Right ventricle myocardium superior (tissue), 1 donor: ENCODE measurements at places on chromosomes 16 and 17.

DNA sequence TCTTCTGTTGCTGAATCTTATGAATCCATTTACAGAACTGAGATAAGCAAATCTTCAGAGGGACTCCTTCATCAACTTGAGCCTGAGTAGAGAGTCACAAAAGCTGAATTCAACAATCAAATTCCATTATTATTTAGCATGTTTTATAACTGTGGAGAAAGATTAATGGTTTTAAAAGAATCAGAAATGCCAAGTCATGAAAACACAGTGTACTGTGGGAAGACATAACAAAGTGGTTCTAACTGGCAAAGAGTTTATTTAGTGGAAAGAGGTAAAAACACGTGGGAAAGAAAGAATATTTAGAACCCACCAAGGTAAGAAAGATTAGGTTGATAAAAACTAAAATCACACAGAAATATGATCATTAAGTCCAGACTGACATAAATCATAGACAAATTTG is 5.0 kb downstream of the ERI2 start:
- DNase-seq, result no peak

DNA sequence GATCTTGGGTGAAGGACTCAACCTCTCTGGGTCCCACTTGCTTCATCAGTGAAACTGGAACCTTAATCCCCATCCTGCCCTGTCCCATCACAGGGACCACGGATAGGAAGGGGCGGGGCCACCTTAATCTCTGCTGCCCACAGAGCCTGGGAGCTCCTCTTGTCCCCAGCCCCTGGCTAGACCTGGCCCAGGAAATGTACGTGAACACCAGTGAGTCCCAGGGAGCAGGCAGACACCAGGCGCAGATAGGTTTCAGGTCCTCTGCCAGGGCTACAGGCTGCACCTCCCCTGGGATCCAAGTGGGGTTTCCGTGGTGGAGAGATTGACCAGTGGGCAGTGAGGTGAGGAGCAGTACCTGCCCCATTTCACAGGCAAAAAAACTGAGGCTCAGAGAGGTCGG is 21.0 kb downstream of the RAB11FIP4 start:
- DNase-seq, result no peak

DNA sequence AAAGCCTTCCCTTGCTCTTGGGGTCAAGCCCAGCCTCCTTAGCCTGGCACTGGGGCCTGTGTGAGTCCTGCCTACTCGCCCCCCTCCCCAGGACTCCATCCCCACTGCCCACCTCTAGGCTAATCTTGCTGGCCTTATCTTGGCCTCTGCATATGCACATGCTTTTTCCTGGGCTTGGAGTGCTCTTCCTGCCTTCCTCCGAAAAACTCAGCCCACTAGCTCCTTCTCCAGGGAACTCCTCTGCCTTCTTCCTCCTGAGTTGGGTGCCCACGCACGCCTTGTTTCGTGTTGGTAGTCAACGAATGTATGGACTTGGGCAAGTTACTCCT is 16.5 kb downstream of the TBX2 start:
- no peak for DNase-seq

DNA sequence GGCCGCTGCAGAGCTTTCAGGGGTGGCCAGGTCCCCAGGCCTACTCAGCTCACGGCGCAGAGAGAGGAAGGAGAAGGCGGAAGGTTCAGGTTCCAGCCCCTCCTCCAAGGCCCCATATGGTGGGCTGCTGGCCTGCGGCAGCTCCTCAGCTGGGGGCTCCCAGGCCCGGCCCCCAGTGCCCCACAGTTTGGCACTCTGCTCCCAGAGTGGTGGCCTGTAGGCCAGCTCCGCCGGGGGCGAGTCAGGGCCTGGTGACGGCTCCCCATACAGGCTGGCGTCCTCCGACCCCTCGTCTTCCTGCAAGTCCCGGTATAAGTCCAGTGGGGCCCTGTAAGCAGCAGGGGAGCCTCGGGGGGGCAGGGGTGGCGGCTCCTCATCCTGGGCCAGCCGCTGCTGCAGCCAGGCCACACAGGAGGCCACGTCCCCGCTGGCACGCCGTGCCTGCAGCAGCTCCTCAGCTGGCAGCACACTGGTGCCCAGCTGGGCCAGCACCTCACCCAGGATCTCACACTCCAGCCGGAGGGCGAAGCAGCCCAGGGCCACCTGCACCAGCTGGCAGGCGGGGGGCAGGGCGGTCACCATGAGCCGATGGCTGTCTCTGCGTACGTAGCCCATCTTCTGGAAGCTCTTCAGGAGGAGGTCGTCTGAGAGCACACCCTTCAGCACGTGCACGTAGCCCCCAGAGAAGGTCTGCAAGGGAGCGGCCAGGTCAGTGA is 3.7 kb downstream of the SPATA2L start:
- peak; percentile 41 for DNase-seq

DNA sequence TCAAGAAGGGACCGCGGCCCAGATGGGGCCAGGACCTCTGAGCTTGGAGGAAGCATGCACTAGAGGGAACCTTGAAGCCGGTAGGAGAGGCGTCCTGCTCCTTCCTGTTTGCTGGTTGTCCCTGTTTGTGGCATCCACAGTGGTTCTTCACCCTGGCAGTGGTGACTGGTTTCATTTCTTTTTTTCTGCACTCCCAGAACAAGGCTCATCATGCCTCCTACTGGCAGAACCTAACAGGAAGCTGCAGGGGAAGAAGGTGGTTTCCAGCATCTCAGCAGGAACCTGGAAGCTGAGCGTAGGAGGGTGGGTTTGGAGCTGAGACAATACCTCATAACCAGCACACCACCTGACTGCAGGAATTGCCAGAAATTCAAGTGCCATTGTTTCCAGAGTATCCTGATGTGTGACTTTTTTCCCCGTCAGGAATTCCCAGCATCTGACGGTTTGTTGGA is 5.8 kb downstream of the TMEM231 start:
- DNase-seq, result no peak

- DNase-seq, result no peak
Measured at GRCh38 chr17:55563363-55563762, 52.1 kb upstream of the SMIM36 start.
